ENCODE measurements at places on chromosomes 11 and 22.

- peak; percentile 36 for DNase-seq
These were observed 1.5 kb upstream of the ALDH3B1 start for GRCh38 chr11:68008381-68009337.

GRCh38 chr11:34641456-34641855, 20.6 kb downstream of the EHF start:
- no peak for DNase-seq

- DNase-seq, result peak; percentile 44
These were observed at the start of gene SMARCB1 for GRCh38 chr22:23786752-23787599. Gene SMARCB1, plus strand, starts transcription at chr22:23786966. Its CDS starts 204 bp downstream, at chr22:23787170.

GRCh38 chr11:19059833-19060232, 684 bp downstream of the MRGPRX2 start:
- DNase-seq, result no peak
